Stimulated activated CD4-positive, alpha-beta T cell treated with anti-CD3 and anti-CD28 coated beads, Interleukin-2, amount 100 ng/mL, for 24 hours (primary cell): ENCODE measurements at places on chromosomes 16 and 17.

DNA sequence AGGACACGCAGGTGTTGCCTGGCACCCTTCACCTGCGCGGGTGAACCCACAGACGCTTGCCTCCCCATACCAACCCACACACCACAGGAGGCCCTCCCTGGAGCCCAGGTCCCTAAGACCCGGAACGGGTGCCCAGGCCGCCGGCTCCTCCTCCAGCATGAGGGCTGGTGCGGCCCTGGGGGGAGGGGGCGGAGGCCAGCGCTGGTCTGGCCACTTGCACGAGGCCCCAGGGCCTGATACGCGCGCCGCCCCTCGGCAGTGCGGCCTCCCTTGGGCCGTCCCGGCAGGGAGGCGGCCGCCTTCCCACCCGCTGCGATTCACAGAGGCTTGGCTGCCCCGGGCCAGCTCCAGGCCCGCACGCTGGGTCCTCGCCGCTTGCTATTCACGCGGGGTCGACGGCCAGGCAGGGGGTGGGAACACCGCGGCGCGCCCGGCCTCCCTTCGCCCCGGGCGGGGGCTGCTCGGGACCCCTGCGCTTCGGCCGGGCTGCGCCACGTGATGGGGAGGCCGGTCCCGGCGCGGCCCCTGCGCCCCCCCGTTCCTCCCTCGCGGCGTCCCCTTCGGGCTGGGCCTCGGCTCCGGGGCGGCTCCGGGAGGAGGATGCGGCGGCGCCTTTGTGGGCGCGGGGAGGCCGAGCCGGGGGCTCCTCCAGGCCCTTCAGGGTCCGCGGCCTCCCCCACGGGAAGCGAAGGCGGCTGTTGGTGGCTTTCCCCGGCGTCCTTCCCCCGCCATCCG, 685 bp downstream of the FASN start:
- no peak for DNase-seq

- peak; percentile 29 for DNase-seq
These were observed 845 bp downstream of the P3H4 start for GRCh38 chr17:41810659-41811548.

DNA sequence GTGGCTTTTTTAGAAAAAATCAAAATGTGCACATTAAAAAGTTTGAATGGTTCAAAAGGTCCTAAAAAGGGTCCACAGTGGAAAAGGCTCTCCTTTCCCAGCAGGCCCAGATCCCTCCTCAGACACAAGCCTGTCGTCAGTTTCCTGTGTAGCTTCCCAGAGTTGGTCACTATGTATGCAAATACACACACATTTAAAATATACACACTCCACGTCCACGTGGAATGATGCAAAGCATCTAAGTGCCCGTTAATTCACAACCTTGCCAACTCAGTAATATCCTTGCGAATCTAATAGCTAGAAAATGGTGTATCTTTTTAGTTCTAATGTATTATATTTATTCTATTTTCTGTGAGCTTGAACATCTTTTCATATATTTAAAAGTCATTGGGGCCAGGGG, 17.7 kb downstream of the NLRC5 start:
- DNase-seq = no peak

GRCh38 chr16:15682105-15682570, 32.1 kb downstream of the NDE1 start:
- DNase-seq = peak; percentile 50

DNA sequence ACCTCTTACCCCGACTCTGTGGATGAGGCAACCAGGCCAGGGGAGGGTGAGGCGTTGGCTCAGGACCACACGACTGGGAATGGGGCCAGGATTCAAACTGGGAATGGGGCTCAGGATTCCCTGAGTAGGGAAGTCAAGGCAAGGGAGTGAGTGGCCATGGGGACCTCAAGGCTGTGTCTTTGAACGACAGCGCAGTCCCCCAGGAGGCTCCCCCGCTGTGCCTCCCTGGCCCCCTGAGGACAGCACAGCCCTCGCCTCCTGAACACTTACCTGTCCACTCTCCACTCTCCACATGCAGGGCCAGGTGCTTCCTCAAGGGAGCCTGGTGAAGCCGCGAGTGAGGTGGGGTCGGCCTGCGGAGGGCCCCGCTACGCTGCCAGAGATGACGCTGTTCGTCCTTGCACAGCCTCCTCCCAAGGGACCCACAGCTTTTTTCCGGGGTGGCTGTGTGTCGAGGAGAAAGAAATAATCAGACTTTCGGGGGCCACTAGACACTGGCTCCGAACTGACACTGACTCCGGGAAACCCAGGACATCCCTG, 6.9 kb downstream of the ZNF469 start:
- no peak for DNase-seq

- no peak for DNase-seq
These were observed 1140.2 kb downstream of the CDH11 start for GRCh38 chr16:63981639-63982038.

DNA sequence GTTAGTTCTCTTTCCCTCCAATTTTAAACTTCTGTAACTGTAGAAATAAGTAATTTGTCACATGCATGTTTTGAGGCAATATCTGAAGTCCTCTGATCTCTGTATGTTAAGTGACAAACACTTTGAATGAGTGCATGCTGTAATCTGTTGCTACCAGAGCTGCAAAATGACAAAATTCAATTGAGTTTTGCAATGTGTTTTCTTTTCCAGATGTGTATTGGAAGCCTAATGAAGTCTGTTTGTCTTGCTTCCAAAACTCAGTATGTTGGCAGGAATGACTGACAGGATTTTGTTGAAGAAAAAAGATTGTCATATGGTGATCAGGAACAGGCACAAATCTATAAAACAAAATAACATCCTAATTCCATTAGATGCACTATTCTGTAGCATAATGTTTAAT, 561.6 kb upstream of the CDH8 start:
- no peak for DNase-seq

GRCh38 chr17:43673516-43674323, 12.0 kb upstream of the MEOX1 start:
- peak; percentile 85 for DNase-seq

GRCh38 chr16:15775663-15776304, 81.0 kb downstream of the MYH11 start:
- no peak for DNase-seq

DNA sequence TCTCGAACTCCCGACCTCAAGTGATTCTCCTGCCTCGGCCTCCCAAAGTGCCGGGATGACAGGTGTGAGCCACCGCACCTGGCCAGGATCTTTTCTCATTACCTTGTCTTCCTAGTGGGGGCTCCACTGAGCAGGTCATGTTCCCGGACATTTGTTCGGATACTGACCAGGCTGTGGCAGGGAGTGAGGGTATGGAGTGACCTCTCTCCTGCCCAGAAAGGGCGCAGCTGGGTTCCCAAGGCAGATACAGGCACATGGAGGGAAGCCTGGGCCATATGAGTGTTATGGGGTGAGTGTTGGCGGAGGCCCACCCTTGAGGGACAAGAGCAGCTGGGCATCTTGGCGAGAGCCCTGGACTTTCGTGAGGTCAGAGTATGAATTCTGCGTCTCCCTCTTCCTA, 5.5 kb downstream of the SERPINF1 start:
- no peak for DNase-seq

GRCh38 chr17:30172560-30172959, 55.9 kb downstream of the NSRP1 start:
- no peak for DNase-seq

- peak; percentile 29 for DNase-seq
These were observed 16.9 kb downstream of the SRCAP start for GRCh38 chr16:30715750-30716445.

GRCh38 chr17:13099926-13100325, 82.1 kb upstream of the ELAC2 start:
- DNase-seq = no peak

DNA sequence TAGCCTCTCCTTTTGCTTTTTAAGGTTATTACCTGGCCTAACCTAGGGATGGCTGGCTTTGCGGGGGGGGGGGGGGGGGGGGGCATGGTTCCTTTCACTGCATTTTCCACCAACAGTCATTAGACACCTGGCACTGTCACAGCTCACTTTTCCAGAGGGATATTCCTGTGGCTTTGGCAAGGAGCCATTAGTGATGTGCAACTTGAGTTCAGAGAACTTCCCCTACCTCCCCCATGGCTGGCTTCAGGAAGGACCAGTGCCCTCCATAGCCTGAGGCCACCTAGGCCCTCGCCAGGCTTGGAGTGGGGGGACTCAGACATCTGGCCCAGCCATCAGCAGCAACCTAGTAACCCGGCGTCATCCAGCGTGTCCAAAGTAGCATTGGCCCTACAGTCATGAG, 234.6 kb downstream of the CPPED1 start:
- DNase-seq = no peak

DNA sequence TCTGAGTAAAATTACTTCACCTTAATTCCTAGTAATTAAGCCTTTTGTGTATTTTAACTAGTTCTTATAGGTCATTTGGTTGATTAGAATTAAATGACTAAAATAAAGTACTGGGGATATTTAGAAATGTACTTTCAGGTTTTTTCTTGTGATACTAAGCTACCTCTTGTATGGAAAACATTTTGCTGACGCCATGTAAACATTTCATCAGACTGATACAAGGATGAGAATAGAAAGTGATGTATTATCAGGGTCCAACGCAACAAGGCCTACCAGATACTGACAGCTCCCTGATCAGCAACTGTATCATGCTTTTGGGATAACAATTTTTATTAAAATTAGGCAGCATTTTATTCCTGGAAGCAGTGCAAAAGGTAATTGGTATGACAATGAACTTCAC, 1.7 kb downstream of the SMARCE1 start:
- DNase-seq = no peak

GRCh38 chr16:30645727-30646126, 5.0 kb upstream of the PRR14 start:
- DNase-seq = no peak

- peak; percentile 74 for DNase-seq
These were observed 981 bp upstream of the UNC13D start for GRCh38 chr17:75845058-75845711.

- no peak for DNase-seq
These were observed 2.0 kb upstream of the TMEM92 start for GRCh38 chr17:50272246-50272645.

DNA sequence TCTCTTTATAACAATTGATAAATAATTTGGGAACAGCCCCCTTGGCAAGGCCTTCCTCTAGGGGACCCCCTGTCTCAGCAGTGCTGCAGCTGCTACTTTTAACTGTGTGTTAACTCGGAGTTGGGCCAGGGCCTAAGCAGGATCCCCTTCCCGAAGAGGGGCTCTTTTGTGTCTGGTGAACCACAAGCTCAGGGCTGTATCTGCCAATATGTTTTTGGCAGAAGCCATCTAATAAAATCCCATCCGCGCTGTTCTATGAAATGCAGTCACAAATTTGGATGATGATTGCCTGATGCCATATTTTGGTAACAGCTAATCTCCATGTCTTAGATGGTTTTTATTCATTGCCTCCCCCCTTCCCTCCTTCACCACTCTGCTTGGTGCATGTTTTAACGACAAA, 267.7 kb downstream of the FTO start:
- DNase-seq = no peak

DNA sequence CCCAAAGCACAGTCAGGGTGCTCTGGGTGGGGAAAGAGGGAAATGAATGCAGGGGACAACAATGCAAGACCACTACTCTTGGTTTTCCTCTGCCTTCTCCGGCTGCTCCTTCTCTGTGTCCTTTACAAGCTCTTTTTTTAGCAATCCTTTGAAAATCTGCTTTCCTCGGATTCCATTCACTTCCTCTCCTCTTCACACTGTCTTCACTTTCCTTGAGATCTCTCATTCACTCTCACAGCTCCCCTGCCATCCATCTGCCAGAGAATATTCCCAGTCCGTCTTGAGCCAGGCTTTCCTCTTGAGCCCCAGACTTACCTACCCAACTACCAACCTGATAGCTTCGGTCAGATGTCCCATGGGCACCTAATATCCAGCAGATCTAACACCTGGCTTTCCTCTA, 11.0 kb upstream of the SPOP start:
- DNase-seq = no peak

DNA sequence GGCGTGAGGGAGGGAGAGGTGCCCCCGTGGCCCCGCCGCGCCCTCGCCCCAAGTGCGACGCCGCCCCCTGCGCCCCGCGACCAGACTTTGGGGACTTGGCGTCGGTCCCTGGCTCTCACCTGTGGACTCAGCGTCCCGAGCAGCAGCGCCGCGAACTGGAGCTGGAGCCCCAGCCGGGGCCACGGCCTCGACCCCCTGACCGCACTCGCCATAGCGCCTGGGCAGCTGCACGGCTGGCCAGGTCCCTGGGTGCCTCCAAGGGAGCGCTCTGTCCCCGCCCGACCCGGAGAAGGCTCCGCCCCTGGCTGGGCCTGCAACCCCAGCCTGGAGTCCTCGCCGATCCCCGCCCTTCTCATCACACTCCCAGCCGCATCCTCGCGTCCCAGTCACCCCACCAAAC, at the start of gene ERN2:
Gene ERN2 (minus strand): TSS at position 247 of the 400 bp plus-strand sequence. CDS start 35 bp downstream, at position 212.
- no peak for DNase-seq

GRCh38 chr16:68227183-68227793, 8.6 kb downstream of the ESRP2 start:
- DNase-seq = no peak

DNA sequence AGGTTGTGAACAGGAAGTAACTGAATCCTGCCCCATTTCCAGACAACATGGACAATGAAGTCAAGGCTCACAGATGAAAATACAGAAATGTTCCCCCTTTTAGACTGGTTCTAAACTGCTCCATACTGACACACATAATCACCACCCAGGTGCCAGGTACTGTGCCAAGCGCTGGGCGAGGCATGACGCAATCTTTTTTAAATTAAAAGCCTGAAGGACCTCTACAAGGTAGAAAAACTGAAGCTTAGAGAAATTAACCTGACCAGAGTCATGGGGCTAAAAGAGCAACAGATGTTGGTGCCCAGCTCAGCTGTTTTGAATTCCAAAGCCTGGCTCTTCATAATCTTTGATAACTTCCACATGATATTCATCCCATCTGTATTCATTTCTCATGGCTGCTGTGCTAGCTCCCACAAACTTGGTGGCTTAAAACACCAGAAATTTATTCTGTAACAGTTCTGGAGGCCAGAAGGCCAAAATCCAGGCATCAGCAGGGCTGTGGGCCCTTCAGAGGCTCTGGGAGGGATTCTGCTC, 4.9 kb upstream of the RAB11FIP4 start:
- no peak for DNase-seq

- no peak for DNase-seq
These were observed 55.6 kb downstream of the BAIAP2 start for GRCh38 chr17:81090361-81091136.

DNA sequence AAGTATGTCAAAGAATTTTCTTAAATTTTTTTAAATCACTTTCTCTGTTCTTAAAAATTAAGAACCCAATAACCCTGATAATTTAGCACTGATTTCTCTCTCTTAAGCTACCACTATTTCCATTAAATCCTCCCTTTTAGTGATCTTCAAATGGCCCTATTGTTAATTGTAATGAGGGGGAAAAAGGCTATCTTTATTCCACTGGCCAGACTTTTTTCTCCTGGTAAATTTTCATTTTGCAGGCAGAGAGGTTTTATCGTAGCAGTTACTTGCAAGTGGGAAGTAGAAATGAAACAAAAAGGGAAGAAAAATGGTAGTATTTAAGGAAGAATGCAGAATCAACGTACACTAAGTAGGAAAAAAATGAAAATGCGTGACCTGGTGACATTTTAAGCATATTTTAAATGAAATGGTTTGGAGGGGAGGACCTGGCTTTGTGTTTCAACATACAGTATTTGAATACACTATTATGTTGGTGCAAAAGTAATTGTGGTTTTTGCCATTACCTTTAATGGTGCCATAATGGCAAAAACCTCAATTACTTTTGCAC, 224.9 kb downstream of the TANC2 start:
- no peak for DNase-seq

GRCh38 chr16:15856901-15857698, at the start of gene MYH11:
TSS of gene MYH11 (minus strand) at chr16:15857028. CDS start at chr16:15838252, 18,776 bp downstream.
- DNase-seq = no peak

- no peak for DNase-seq
These were observed 277.5 kb upstream of the MYOCD start for GRCh38 chr17:12388226-12388625.

- peak; percentile 48 for DNase-seq
These were observed at the start of gene XAF1 for GRCh38 chr17:6755731-6756184. TSS of gene XAF1 (plus strand) at chr17:6756046. CDS start at chr17:6756079, 33 bp downstream.

GRCh38 chr16:51159865-51160264, 8.8 kb upstream of the SALL1 start:
- no peak for DNase-seq
